ENCODE measurements at places on chromosomes 4 and X.

DNA sequence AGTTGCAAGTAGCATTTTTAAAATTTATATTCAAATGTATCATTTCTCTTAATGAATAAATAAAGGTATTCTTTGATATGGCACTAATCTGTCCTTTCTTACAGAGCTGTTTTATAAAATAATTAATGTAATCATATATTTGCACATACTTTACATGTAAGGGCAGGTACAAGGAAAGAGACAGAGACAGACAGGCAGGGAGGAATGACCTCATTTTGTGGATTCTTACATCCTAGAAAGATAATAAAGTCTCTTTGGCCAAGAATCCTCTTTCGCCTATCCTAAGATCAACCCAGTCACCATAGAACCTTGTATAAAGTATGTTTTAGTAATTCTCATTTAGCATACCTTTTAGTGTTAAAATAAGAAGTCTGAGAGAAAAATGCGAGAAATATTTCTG is 98.5 kb upstream of the CTSO start:
- DNase-seq, result no peak

DNA sequence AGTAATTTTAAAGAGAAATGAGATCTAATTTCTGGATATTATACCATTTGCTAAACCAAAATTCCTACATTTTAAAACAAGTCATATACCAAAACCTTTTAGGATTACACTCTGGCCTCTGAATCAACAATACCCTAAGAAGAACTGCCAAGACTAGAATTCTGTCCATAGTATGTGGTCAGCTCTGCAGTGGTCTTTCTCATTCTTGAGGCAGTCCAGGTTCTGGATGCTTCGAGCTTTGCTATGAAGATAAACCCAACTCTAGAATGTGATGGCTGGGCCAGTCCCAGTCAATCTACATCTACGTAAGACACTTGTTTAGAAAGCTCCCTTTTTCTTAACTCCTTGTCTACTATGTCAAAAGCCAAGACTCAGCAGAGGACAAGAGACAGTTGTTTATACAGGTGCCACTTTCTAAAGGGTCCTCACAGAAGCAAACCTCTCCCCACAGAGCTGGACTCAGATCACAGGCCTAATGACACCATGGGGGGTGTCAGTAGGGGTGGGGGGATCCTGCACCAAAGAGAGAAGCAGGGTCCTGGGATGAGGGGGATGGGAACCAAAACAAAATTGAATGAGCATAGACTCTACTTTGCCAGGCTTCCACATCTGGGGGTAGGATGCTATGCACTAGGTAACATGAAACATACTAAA is 63.2 kb downstream of the SH3RF1 start:
- no peak for DNase-seq

GRCh38 chrX:45592101-45592500 is 391.4 kb upstream of the DIPK2B start:
- DNase-seq, result no peak

DNA sequence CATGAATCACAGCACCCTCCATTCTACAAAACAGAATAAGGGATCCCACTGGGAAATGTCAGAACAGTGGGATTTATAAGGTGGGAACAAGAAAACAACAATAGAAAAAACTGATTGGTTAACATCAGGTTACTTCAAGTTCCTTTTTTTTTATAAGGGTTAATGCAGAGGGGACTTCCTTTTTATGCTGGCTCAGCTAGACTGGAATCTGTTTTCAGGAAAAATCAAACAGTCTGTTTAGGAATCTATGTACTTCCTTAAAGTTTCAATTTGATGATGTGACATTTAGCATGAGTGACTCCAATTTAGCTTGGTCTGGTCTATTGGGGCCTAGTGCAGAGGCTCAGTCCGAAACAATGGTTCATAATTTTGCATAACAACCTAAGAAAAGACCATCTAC is 192.9 kb downstream of the ADGRA3 start:
- DNase-seq, result no peak

DNA sequence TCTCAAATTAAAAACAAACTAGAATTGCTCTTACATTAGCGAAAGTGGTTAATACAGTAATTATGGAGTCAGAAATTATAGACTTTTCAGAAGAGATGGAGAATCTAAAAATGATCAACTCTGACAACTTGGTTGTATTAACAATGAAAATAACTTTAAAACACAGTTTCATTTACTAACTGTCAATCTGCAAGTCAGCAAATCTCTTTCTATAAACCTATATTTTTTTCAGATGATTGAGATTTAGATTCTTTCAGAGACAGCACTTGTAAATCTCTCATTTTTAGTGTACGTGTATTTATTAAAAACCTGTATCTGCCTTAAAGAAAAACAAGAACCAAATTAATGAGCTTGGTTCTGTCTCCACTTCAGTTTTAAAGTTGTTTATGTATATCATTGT is 311.4 kb downstream of the EPHA5 start:
- no peak for DNase-seq

- peak; percentile 46 for DNase-seq
Observed at GRCh38 chr4:119211867-119212233, 663 bp upstream of the USP53 start.

DNA sequence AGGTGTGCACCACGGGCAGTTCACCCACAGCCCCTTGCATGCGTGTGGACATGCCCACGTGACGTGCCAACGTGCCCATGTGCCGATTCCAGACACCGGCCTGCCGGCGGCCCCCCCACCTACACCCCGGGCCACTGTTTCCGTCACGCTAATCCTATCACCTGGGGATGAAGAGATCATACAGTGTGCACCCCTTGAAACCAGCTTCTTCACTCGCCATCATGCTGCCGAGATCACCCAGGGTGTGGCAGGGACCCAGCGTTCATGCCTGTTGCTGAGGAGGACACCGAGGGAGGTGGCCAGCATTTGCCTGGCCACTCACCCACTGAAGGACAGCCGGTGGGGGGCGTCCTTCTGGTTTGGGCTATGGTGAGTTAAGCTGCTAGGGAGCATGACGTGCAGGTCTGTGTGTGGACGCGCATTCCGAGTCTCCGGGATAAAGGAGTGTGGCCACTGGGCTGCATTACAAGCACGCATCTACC is 14.1 kb downstream of the CTBP1 start:
- no peak for DNase-seq

GRCh38 chr4:128589384-128589965 is 220.0 kb upstream of the JADE1 start:
- DNase-seq, result no peak

- DNase-seq, result no peak
Observed at GRCh38 chrX:124392794-124393193, 46.4 kb downstream of the SH2D1A start.

DNA sequence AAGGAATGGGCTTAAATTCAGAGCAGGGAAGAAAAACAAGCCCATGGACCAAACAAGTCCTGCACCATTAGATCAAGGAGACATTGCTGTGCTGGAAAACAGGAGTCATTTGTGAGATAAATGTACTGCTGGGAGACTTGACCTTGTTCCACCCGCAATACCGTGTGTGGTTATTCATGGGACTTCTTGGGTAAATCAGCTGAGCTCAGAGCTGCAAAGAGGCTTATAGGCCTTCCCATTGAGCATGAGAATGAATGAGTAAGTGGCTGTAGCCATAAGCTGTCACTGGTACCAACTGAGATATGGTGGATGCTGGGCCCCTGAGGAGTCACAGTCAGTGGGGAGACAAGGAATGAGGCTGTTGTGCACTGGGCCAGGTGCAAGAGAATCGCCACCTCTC is 2.3 kb upstream of the CYTL1 start:
- no peak for DNase-seq

DNA sequence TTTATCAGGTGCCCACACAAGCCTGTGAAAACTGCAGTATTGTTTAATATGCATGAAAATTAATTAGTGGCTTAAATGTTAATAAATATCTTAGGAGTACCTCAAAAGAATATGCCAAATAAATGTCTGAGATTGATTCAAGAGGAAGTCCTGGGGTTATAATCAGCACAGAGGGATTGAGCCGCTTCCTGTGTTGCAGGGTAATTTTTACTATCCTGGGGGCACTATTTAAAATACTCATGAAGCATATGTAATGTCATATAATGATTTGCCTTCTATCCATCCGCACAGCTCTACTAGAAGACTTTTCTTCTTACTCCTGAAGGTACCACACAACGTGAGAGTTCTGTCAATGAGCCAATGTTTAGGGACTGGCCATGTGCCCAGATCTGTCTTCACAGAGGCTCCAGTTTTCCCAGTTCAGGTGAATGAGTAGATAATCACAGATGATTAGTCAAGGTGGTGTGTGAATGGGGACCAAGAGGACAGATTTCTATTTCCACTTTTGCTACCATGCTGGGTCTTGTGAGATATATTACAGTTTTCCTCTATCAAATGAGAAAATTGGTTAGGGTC is 233.3 kb downstream of the USP46 start:
- no peak for DNase-seq

DNA sequence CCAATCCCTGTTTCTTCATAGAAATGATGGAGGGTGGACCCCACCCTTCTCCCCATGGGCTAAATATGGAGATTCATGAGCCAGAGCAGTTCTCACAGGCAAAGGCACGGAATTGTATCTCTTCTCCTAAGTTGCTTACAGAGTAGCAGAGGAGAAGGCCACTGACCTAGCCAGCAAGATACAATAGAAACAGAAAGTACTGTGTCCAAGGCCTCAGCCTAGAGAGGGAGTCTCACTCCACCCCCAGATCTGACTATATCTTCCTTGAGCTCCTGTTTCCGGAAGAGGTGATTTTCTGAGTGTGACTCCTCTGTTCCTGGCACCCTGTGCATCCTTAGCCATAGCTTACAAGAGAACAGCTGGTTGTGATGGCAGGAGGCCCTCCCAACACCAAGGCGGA is at the start of gene FATE1:
FATE1 (plus strand) TSS at position 284 of the 400 bp plus-strand sequence; CDS start at position 369, 85 bp downstream.
- DNase-seq, result no peak

GRCh38 chr4:106647451-106647850 is 278.9 kb upstream of the GIMD1 start:
- no peak for DNase-seq

- DNase-seq, result peak; percentile 81
Observed at GRCh38 chrX:131734621-131735020, 190.7 kb downstream of the OR13H1 start.

DNA sequence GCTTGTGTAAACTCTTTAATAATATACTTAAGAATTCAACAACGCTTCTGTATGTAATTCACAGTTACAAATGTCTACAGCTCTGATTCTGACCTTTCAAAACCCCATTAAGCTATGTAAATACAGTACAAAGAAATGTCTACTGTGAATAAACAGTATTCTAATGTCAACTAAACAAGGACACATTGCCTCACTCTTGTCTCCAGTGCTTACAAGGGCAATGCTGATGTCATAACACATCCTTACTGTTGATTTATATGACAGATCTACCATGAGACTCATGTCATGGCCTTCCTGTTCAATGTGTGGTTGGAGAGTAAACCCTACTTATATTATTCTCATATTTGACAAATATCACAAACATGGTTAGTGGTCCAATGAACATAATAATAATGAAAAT is 256.1 kb upstream of the ADGRL3 start:
- DNase-seq, result no peak

GRCh38 chr4:6942238-6942800 is 32.7 kb downstream of the TBC1D14 start:
- peak; percentile 69 for DNase-seq

DNA sequence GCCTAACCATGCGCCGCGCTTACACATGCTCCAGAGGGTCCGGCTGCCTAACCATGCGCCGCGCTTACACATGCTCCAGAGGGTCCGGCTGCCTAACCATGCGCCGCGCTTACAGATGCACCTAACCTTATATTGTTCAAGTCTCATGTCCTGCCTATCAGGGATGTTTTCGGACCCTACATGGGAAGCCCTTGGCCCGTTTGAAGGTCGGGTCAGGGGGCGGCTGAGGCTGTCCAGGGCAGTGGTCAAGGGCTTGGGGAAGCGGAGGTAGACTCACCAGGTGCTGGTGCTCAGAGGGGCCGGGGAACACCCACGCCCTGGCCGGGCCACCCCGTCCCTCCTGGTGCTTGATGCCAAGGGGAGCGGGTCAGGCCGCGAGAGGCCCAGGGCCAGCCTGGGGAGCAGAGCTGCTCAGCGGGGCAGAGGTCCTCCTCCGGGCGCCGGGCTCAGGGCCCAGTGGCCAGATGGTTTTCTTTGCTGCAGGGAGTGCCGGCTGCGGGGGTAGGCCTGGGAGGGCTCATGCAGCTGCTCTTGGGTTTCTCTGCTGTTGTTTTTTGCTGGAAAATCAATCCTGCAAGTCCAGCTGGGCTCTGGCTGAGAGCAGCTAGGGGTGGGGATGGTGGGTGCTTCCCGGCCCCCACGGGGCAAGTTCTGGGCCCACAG is 35.4 kb upstream of the SPON2 start:
- DNase-seq, result no peak

DNA sequence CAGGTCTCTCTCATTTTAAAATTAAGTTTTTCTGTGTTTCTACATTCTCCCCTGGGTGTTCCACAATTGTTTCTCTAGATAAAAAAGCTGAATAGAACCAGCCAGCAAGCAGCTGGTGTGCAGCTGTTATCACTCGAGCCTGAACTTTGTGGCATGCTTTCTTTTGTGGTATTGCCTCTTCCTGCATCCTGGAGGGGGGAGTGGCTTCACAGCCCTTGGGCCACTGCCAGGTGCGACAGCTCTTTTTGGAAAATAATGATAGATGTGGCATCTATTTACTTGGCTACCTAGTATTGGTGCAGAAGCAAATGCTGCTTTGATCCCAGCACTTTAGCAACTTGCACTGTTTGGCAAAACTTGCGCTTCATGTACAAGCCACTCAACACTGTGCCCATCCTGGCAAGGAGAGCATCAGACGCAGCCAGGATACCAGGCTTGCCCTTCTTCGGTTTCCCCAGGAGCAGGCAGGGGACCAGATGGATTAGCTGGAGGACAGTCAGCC is 69.4 kb downstream of the HMGB2 start:
- DNase-seq, result peak; percentile 51

- DNase-seq, result no peak
Observed at GRCh38 chr4:5257086-5257485, 205.8 kb downstream of the STK32B start.

DNA sequence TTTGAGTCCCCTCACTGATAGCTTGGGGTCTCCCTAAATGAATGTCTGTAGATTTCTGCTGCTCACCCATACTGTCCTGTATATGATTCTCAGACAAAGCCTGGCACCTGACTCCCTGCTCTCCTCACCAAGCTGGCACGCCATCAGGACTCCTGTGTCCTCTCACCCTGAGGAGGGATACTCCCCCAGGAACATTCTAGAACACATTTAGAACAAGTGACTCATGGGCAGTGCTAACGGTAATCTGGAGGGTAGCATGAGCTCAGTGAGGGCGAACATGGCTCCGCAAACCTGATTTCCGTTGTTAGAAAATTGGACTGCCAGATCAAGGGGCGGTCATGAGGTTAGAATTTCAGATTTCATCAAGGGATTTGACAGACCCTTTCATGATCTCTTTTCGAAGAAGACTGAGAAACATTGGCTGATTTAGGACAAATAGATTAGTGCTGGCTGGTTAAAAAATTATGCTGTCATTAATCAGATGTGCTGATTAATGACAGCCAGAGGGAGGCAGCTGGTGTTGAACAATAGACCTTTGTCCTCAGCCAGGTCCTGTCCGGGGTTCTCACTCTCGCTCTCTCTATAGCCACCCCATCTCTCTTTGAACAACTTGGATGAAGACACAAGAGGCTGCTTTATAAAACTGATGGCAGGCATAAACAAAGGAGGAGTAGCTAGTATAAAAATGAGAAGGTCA is 244.3 kb downstream of the PTTG2 start:
- no peak for DNase-seq
